ENCODE measurements at places on chromosomes 3 and 15.

- no peak for DNase-seq
Measured at GRCh38 chr3:40290396-40290795, 19.1 kb upstream of the EIF1B start.

GRCh38 chr3:108100906-108101660 is 10.3 kb upstream of the CD47 start:
- no peak for DNase-seq

- no peak for DNase-seq
Measured at GRCh38 chr3:112582244-112582874, 20.5 kb downstream of the SLC35A5 start.

DNA sequence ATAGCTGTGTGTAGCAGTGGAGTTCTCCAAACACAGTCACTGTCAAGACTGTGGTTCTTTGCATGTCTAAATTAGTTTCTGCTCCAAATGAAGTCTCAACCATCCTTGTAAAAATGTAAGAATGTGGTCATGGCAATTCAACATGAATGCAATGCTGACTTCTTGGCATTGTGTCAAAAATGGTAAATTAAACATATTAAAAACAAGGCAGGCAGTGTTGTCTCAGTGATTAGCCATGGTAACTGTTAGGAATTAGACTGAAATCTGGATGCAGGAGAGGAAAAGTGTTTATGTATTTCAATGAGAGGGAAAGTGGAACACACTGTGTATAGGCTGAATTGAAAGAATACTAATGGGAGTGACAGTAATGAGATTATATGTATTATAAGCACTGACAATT is 597.2 kb downstream of the EDEM1 start:
- DNase-seq = no peak

- no peak for DNase-seq
Measured at GRCh38 chr3:31278532-31278931, 254.2 kb upstream of the STT3B start.

- no peak for DNase-seq
Measured at GRCh38 chr15:67690936-67691335, 134.4 kb upstream of the SKOR1 start.

GRCh38 chr15:47987461-47987860 is 133.3 kb upstream of the SLC24A5 start:
- no peak for DNase-seq

DNA sequence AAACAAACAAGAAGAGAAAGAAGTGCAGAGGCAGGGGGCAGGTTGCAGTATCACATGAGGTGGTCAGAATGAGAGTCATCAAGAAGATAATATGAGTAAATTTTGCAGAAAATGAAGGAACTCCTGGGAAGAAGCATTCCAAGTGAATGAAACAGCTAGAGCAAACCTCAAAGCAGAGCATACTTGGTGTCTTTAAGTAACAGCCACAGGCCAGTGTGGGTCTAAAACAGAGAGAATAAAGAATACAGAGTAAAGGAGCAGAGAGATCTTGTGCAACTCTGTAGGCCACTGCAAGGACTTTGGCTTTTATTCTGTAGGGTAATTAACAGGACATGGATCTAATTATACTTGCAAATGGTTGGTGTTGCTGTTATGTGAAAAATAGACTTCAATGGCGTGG is 81.3 kb downstream of the STAC start:
- no peak for DNase-seq

DNA sequence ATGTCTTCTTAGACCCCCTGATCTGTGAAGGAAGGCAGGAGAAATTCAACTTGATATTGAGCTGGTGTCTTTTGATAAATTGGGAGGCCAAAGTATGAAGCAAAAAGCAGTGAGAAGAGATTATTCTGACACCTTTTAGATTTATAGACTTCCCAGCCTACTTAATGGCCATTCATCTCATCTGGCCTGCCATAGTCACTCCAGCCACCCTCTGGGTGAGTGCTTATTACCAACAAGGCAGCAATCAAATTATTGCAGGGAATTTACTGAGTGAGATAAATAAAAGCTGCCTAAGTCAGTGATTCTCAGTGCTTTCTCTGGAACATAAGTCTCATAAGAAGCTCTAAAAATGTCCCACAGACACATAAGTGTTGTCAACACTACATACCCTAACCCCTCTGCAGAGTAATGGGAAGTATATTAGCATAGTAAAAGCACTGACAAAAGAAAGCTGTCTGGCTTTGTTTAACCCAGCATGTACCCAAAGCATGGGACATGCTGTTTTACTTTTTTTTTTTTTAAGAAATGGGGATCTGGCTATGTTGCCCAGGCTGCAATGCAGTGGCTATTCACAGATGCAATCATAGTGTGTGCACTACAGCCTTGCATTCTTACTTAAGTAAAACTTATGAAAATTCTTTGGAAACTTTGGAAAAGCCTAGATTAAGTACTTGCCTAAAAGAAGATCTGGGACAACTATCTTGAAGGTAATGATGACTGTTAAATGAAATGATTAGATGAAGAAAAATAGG is 725.3 kb downstream of the TUSC7 start:
- no peak for DNase-seq

DNA sequence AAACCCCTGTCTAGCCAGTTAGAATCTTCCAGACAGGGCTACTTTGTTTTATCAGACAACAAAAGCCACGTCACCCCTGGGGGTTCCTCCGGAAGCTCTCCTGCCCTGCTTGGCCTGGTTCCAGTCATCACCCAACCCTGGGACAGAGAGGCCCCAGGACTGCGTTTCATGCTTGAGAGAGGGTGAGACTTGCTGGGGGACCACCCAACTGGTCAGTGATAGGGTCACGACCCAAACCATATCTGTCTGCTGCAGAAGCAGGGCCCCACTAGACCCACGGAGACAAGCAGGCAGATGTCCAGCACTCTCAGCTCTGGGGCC is 1.2 kb downstream of the NT5DC2 start:
- no peak for DNase-seq

- no peak for DNase-seq
Measured at GRCh38 chr3:4939276-4939675, 40.0 kb upstream of the BHLHE40 start.

DNA sequence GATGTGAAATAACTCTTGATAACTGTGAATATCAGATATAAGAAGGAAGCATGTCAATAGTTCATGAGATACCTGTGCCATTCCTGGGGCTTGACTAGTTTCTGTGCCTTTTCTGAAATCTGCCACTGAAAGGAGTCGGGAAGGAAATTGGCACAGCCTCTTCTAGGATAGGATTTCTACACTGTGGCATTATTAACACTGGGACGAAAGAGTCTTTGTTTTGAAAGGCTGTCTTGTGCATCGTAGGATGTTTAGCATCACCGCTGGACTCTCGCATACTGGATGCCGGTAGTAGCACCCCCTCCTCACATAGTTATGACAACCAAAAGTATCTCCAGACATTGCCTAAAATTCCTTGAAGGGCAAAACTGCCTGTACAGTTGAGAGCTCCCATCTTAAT is 77.9 kb upstream of the SAMMSON start:
- DNase-seq = no peak

GRCh38 chr3:168248383-168249204 is 152.9 kb upstream of the GOLIM4 start:
- no peak for DNase-seq

DNA sequence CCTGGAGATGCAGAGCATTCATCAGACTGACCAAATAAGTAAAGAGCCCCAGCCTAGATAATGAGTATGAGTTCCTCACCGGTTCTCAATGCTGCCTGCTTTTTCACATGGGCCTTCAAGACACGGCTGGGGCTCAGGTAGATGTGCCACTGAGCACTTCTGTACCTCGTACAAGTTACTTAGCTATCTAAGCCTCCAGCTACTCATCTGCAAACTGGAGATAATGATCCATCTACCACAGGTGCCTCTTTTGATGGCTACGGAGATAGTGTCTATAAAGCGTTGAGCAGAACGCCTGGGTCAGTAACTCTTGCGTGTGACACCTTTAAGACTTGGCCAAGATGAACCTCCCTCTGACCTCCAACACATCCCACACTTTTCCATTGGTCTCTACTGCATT is 56.3 kb downstream of the CCR4 start:
- DNase-seq = no peak

GRCh38 chr3:69532547-69533224 is 146.8 kb upstream of the FRMD4B start:
- no peak for DNase-seq

GRCh38 chr3:20924646-20925385 is 738.8 kb upstream of the SGO1 start:
- DNase-seq = no peak

GRCh38 chr3:107028626-107029025 is 348.6 kb upstream of the CCDC54 start:
- no peak for DNase-seq

DNA sequence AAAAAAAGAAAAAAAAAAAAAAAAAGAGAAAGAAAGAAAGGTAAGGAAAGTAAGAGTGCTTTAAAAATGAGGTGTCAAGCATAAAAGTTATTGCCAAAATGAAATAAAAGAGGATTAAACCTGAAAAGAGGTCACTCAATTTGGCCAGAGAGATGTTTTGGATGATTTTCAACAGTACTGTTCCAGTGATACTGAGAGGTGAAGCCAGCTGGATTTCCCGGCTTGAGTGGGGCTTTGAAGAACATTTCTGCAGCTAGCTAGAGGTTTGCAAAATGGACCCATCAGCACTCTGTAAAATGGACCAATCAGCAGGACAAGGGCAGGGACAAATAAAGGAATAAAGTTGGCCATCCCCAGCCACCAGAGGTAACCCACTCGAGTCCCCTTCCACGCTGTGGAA is 128.5 kb downstream of the LSAMP start:
- no peak for DNase-seq

DNA sequence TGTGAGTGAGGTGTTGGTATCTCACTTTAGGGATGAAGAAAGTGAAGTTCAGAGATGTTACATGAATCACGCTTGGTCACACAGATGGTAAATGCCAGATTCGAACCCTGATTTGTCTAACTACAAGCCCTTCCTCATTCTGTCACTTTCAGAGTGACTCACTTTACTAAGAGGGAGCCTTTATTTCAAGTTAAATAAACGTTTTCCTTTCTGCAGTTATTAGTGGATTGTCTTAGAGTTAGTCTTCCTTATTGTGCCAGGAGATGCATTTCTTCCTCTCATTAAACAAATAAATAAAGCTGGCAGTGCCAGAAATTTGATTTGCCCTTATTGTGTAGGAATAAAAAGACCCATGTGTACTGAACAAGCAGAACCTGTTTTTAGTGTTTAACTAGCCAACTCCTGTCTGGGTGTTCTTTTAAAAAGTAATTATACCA is 162.5 kb downstream of the AKAP13 start:
- no peak for DNase-seq

DNA sequence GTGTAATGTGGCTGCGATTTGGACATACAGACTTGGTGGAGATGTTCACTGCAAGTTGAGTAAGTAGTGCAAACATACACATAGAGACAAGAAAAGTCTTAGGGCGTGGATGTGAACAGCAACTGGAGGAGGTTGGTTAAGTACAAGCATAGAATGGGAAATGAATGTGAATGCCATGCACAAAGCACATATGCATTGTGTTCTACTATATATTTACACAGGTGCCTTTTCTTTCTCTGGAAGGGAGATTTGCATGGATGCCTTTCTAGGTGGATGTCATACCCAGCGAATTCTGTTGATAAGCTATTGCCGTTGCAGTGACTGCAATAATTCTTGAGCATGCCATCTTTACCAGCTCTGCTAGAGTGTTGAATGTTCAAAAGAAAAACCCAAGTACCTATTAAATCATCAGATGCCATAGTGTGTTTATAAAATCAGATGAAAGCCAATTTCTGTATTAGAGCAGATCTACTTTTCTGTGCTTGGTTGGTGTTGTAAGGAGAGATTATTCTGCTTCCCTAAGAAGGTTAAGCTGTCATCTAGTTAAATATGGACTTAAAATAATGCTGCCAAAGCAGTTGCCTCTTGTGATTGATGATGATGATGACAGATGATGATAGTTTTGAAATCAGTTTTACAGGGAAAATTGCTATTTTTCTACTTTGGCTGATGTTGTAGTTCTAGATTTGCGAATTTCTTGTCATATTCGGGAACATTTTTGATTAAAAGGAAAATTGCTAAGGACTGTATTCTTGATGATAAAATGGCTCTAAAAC is 148.4 kb downstream of the CNTN4 start:
- no peak for DNase-seq

DNA sequence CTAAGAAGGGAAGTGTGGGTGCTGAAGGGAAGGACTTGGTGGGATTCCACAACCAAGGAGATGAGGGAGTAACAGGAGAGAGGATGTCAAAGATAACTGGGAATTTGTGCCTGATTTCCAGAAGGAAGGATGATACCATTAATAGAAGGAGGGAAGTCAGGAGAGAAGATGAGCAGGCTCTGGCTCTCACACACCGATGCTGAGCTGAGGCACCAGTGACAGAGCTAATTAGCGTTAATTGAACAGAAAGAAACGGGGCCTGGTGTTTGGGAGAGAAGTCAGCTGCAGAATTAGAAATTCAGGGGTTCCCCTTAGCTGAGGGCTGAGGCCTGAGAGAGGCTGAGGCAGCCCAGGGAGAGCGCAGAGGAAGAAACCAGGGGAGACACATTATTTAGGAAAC is 11.9 kb upstream of the PDIA5 start:
- DNase-seq = no peak

DNA sequence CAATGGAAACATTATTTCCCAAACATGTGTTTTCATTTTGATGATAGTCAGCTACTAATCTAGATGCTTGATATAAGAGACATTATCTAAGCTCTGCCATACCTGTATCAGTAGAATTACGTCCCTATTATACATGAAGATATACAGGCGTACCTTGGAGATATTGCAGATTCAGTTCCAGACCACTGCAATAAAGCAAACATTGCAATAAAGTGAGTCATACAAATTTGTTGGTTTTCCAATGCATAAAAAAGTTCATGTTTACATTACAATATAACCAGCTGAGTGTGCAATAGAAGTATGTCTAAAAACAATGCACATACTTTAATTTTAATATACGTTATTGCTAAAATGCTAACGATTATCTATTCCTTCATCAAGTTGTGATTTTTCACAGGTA is 236.0 kb upstream of the ZNF717 start:
- DNase-seq = no peak

DNA sequence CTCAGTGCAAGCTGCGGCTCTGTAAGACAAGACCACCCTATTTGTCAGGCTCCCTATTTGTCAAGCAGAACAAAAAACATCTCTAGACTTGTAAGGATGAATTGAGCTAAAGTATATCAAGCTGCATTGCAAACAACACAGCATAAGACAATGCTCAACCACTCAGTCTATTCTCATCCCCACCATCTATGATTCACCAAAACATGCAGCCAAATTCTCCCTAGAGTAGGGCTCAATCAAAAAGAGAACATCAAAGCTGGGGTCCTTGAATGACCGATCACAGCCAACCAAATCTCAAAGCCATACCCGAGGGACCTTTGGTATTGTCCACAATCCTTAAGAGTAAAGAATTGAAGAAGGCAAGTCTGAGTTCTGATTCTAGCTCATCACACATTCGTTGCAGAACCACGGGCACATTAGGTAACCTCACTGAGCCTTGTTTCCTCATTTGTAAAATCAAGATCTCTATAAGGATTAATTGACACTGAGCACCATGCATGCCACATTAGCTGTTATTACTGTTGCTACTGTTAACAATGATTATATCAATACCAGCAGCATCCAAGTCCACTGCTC is 31.2 kb downstream of the RFTN1 start:
- no peak for DNase-seq

GRCh38 chr3:60755094-60755493 is 496.2 kb downstream of the FHIT start:
- no peak for DNase-seq

GRCh38 chr3:88444251-88444650 is 294.5 kb downstream of the C3orf38 start:
- DNase-seq = no peak
